ENCODE measurements at places on chromosomes 13 and 19.

DNA sequence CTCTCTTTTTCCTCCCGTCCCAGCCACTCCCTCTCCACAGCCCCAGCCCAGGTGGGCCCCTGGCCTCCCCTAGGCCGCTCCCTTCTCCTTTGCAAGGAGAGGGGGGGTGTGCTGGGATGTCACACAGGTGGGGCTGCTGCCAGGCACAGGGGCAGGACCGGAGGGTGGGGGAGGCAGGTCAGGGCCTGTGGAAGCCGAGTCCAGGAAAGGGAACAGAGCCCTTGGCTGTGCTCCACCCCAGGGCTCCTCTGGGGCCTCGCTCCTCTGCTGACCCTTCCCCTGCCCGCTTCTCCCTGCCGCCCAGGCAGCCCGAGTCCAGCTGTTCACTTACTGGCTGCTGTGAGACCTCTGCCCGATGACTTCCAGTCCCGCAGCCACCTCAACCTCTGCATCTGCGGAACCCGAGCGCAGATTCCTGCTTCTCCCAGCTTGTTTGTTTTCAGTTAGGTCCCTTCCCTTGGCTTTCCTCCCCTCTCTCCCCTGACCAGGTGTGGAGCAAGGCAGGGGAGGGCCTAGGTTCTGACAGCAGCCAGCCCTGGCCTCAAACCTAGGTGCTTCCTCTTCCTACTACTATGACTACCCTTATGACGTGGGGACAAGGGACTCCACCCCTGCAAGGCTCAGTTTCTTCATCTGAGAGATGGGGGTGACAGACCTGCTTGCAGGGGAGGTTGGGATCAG is 850 bp upstream of the KLK11 start:
- no peak for DNase-seq

GRCh38 chr19:39195755-39196154 is 1.0 kb upstream of the NCCRP1 start:
- no peak for DNase-seq

GRCh38 chr19:14661372-14661924 is 13.2 kb downstream of the ADGRE3 start:
- no peak for DNase-seq

DNA sequence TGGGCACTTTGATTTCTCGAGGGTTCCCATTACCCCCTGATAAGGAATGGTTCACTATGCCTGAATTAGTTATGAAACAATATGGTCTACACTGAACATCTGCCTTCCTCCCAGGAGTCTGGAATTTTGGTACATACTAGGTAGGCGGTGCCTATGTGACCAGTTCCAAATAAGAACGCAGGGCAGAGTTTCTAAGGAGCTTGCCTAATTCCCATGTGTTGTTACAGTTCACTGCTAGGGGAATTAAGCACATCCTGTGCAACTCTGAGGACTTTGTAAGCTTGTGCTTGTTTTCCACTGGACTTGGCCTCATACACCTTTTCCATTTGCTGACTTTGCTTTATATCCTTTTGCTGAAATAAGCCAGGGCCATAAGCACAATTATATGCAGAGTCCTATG is 29.2 kb downstream of the RBM26 start:
- DNase-seq = no peak

DNA sequence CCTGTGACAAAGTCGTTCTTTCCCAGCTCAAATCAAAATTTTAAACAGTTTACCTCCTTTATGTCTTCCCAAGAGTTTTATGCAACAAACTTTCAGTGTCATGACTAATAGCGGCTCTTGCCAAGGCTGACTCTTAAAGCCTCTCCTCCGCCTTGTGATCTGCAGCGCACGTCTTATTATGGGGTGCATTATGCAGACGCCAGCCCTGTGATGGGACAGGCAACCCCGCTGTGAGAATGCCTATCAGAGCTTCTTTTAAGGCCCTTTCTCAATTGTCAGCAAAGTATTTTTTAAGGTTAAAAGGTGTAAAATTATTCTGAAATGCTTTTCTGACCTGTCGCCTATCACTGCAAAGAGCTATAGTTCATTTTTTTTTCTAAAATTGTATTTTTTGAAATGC is 152.8 kb downstream of the SOX1 start:
- DNase-seq = no peak

DNA sequence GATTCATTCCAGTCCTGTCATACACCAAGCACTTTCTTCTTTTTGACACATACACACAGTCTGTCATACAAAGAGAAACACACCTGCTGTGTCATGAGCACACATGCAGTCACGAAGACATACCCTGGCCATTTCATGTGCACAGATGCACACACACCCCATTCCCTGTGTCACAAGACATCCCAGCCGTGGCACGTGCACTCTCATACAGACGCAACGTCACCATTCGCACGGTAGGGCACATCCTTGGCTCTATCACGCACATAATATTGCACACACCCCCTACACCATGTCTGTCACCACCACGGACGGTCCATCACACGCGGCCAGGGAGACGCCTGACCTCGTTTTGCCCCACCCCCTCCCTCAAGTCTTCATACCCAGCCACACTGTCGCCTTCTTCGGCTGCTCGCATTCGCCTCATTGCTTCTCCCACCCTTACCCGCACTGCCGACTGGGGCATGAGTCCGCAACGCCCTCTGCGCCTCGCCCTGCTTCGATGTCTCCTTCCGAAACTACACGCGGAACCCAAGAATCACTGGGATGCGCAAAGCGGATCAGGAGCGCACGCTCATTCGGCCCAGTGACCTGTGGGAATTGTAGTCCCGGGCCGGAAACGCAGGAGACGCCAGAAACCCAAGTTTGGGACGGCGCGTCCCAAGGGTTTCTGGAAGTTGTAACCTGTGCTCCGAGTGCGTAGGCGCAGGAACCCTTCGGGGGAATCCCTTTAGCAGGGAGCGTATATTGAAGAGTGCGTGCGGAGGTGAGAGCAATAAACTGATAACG is 6.8 kb upstream of the ZNF283 start:
- peak; percentile 52 for DNase-seq

GRCh38 chr13:72662548-72662947 is 64.9 kb downstream of the MZT1 start:
- DNase-seq = no peak
